ENCODE measurements at places on chromosomes 3 and 15. TPM values are rescaled to one million over a fixed set of nuclear protein-coding genes. Genes with fewer than 3 reads are reported as not detected.

GRCh38 chr3:180332608-180333007 lies 269.4 kb upstream of the TTC14 start:
- DNase-seq = no peak

DNA sequence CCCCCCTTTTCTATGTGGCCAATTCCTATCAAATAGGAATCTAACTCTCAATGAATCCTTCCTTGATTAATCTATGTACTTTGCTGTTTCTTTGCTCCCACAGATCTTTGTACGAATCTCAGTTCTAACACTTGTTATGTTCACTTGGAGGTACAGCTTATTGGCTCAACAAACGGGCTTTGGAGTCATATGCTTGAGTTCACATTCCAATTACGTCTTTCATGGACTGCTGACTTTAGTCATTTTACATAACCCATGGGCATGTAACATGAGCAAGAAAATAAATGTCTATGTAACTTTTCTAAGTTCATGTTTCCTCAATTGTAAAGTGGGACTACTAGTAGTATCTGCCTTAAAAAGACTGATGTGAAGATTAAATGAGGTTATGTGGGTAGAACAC lies 123.2 kb upstream of the TBC1D5 start:
- no peak for DNase-seq

DNA sequence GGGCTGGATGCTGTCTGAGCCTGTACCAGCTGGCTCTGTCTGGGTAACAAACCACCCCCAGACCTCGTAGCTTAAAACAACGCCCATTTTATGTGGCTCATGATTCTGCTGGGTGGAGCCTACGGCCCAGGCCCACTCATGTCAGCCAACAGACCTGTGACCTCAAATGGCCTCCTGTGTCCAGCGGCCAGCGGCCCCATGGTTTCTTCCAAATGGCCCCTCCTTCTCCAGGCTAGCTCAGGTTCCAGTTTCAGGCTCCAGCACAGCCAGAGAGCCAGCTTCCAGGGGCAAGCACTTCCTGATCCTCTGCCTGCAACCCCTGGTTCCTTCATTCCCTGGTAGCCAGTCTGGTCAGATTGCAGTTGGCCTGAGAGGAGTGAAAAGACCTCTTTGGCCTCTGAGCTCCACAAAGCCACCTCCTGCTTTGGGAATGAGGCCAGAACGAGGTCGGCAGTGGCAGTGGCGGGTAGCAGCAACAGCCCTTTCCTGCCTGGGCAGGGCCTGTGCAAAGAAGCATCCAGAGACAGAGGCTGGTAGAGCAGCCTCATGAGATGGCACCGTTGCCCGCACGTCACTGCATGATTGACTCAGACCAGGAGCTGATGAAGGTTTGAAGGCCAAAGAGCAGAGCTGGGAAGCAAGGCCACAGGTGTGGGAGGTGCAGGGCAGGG lies 21.0 kb upstream of the PLXNA1 start:
- peak; percentile 86 for DNase-seq

GRCh38 chr3:195147649-195148080 lies 123.3 kb downstream of the XXYLT1 start:
- no peak for DNase-seq

- DNase-seq = no peak
Observed at GRCh38 chr15:41284427-41285177, 47.8 kb downstream of the OIP5 start.

The GALNT15 gene
- 130 TPM for total RNA-seq

All from posterior vena cava (tissue), 2 donors.